ENCODE measurements at places on chromosomes 3 and 15.

GRCh38 chr3:48607519-48607918 lies 1.9 kb downstream of the UQCRC1 start:
- no peak for DNase-seq

GRCh38 chr15:67329984-67330733 lies 75.6 kb downstream of the IQCH start:
- no peak for DNase-seq

DNA sequence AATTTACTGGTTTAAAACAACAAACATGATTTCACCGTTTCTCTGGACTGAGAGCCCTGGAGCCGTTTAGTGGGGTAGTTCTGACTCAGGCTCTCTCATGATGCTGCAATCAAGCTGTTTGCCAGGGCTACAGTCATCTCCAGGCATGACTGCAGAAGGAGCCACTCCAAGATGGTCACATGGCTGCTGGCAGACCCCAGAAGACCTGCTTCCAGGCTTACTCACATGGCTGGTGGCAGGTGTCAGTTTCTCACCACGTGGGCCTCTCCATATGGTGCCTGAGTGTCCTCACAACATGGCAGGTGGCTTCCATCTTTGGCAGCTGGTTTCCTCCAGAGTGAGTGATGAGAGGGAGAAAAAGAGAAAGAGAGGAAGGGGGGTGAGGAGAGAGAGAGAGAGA lies 378.3 kb upstream of the RGMA start:
- DNase-seq: no peak

DNA sequence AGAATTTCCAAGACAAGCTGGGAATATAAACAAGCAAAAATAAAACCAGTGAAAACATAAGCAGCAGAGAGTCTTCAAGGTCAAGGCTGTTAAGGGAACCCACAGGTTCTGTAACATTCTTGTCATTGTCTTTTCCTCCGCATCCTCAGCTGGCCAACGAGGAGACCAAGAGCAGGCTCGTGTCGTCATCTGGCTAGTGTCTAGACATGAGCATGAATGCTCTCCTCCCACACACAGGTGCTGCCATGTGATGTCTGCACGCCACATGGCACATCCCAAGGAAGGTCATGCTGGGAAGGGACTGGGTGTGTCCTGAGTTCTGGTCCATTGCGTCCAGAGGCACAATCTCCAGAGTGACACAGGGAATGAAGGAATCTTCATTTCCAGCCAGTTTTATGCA lies 156.2 kb downstream of the POLR2M start:
- no peak for DNase-seq

DNA sequence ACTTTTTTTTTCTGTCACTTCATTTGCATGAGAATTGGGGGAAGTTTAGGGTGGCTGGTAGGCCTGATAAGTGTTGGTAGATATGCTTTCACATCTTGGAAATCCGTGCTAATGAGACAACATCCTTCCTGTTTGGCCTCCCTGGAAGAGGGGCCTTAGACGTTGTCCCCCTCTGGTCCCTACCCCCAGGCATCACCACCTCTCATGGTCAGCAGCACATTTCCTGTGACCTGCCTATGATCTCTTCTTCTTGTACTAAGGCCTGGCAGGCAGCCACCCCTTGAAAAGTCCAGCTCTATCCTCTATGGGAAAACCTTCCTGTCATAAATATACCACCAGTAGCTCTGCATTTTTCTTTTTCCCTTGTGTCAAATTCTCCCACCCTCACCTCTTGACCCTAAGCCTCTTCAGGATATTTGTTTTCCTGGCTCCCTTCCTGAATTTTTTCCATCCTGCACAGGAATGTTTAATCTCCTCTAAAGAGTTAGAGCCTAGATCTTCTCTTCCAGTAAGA lies 107.8 kb downstream of the SNRK start:
- no peak for DNase-seq

DNA sequence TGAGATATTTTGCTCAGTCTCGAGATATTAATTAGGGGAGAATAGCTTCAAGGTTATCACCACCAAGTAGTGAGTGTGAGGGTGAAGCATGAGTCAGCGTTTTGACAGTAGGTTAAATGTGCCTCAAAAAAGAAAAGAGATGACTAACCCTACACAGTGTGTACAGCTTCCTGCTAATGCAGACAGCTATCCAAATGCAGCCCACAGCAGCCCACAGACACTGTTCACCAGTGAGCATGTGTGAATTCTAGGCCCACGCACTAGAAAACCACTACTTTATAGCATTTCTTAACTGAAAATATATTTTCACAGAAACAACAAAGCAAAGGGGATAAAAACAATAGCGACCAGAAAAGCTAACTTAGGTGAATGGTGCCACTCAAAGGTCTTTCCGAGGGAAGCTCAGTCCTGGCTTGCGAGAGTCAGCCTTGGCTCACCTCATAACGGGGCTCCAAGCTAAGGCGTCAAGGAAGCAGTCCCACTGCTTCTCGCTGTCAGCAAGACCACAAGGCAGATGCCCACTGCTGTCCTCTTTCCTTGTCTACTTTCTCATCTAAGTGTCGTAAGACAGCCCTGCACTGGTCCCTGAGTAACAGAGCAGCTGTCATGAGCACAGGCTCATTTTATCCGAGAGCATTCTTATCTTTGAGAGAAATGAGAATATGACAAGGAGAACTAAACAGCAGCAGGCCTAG lies 47.6 kb downstream of the TXNRD3 start:
- no peak for DNase-seq

DNA sequence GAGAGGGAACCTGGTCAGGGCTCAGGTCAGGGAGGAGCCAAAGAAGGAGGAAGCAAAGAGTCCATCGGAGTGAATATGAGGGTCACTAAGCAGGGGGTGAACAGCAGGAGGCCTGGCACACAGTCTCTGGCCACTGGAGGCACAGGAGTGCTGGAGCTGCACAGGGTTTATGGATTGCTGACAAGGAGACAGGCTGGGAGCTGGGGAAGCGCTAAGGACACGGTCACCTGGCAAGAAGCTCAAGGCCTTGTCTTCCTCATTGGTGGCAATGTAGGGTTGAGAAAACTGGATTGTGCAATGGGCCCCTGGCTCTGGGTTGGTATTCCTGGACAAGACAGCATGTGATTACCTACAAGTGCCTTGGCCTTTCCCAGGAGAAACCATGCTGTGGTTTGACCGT lies 5.8 kb upstream of the CAMP start:
- DNase-seq: no peak

- DNase-seq: no peak
Measured at GRCh38 chr3:54988838-54989630, 61.2 kb upstream of the LRTM1 start.

DNA sequence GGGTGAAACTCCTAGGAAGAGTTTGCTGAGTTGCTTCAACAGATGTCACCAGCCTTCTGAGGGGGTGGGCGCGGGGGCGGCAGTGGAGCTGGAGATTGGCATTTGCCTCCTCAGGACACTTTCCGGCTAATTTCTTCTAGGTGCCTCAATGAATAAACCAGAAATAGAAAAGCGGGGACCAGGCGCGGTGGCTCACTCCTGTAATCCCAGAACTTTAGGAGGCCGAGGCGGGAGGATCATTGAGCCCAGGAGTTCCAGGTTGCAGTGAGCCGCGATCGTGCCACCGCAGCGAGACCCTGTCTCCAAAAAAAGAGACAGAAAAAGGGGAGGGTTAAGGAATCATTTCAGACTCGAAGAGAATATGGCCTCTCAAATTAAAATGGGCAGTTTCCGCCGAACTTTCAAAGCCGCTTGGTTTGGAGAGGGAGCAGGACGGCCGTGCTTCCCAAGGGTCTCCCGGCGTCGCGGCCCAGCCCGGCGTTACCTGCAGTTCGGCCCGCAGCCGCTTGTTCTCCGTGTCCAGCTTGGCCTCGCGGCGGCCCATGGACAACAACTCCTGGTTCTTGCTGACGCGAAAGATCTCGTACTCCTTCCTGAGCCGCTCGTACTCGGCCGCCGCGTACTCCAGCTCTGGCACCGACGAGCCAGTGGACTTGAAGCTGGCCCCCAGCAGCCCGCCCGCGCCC lies 587 bp downstream of the NPHP3 start:
- DNase-seq: no peak

DNA sequence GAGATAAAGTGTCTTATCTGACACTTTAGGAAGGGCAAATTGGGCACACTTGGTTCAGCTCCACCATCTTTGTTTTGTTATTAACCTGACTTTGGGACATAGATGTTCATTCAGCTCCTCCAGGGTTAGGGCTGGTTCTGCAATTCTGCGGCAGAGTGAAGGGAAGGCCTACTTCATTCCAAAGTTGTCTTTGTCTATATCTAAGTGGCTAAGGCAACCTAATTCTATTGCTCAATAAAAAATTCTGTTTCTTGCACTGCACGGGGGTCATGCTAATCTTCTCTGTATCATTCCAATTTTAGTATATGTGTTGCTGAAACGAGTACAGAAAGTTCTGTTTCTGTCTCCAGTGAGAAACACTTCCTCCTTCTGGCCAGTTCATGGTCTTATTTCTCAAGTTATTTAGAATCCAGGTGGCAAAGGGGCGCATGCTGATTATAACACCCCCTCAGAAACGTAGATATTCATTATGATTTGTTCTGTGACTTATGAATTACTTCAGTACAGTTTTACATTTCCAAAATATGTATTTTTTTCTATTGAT lies 53.5 kb downstream of the PFN2 start:
- no peak for DNase-seq

DNA sequence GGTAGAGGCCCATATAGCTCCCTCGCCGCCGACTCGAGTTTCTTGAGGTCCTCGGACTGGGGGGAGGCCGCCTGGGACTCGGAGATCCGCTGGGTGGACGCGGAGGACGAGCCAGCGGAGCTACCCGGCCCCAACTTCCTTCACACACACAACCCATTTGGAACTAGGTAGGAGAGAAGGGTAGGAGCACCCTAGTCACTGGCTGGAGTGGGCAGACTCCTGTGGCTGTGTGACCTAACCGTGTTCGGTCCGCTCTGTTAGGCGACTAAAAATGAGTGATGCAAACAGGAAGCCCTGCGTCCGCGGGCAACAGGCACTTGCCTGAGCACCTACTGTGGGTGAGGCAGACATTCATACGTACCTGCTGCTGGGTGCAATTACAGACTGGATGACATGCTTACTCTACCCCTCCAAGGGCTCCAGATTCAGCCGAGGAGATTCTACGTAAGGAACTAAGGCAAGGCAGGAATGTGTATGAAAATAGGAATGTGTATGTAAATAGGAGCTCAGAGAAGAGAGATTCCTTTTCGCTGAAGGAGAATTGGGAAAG lies 4.6 kb upstream of the SIN3A start:
- DNase-seq: no peak

- DNase-seq: no peak
Measured at GRCh38 chr3:188812198-188812597, 359.6 kb upstream of the TPRG1 start.

DNA sequence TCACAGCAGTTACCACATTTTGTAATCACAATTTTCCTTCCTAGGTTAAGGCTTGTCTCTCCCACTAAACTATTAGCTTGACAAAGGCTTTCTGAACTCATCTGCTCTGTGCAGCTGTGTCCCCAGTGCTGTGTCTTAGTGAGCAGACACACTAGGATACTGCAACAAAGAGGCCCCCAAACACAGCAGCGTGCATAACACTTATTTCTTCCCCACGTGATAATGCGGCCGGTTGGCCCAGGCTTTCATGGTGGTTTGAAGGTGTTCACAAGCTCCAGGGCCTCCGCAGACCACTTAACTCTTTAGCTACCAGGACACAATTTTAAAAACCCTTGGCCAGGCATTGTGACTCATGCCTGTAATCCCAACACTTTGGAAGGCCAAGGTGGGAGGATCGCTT lies 2.2 kb upstream of the HDAC11 start:
- no peak for DNase-seq

DNA sequence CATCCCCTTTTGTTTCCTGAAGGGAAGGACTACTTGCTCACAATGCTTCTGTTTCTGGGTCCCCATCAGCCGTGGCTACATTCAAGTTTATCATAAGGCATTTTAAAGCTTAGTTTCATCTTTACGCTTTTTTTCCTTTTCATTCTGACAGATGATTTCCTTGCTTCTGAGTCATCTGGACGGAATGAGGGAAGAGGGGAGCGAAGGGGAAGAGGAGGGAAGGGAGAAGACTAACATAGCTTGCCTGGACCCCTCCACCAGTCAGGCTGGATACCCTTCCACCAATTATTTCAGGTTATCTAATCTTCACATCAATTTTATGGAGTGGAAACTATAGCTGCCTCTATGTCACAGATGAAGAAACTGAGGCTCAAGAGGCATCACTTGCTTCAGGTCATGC lies 27.6 kb downstream of the FAM3D start:
- DNase-seq: no peak

DNA sequence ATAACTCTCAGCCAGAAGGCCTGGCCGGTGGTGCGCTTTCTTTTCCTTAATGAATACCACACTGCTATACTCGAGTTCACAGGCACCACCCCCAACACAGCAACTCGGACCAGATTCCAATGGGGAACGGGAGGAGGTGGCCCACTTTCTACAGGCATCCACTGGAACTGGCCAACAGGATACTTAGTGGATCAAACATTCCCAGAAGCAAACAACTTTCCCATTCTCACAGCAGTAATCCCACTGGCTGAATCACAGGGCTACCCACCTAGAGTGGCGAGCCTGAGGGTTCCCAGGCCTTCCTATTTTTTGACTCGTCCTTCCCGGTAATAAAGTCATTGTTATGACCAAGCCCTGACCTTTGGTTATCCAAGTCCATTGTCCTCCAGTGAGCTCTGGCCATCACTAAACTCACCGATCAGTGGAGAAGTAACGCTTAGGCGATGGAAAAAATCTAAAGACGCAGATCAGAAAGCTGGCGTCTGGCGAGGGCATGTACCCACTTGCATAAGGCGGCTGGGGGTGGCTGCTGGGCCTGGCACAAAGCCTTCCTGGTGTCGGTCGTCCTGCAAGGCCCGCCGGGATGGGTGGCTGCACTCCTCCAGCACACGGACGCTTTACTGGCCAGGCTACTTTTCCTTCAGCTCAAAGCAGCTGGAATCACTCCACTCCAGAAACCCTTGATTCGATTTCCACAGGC lies 1.2 kb downstream of the EOGT start:
- DNase-seq: no peak

- no peak for DNase-seq
Measured at GRCh38 chr3:169658311-169658931, 5.1 kb downstream of the MECOM start.

DNA sequence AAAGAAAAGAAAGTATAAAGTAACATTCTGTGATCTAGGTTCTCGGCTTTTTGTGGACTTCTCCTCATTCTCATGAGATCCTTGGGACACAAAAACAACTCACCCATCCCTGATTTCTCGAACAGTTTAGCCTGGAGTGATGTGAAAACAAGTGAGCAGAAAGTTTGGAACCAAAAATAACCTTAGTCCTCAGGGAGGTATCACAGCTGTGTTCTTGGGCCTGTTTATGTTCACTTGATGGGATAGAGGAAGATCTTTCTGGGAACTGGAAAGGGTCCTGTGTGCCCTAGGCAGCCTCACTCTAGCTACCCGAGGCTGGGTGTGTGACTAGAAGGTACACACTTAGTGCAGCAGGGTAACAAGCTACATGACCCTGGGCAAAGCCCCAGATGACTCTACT lies 308.8 kb upstream of the PDZRN3 start:
- no peak for DNase-seq

DNA sequence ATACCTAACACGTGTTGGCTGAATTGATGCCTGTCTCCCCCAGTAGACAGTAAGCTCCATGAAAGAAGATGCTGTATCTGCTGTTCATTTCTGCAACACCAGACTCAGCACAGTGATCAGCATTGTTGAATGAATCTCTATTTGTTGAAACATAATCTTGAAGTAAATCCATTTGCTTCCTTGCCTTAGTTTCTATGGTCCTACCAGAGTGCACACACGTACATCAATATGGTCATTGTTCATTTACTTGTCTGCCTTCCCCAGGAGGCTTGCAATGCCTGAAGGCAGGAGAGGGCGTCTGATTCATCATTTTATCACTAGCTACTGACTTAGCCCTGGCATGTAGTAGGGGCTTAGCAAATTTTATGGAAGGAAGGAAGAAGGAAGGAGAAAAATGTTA lies 19.2 kb downstream of the RBP2 start:
- no peak for DNase-seq

Data from activated CD4-positive, alpha-beta T cell treated with anti-CD3 and anti-CD28 coated beads for 1 hour (primary cell).